ENCODE measurements at places on chromosomes 16 and 17. TPM values are rescaled to one million over a fixed set of nuclear protein-coding genes. Genes with fewer than 3 reads are reported as not detected.

DNA sequence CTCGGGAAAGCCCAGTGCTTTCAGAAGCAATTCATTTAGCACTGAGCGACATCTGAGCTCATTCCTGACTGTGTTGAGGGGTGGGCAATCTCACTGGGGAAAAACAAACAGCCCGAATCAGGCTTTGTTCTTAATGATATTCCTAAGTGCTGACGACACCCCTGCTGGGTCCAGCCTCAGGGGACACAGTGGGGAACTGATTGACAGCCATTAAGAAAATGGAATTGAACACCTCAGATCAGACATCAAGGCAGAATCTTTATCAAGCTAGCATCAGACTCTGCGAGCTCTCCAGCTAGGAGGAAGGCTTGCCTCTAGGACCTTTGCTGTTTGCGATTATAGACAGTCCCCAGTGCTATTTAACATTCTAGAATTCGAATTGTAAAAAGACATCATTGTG lies 22.5 kb upstream of the LYRM9 start:
- peak; percentile 50 for DNase-seq
- H3K4me1 ChIP-seq = peaks cover 14% of the 10 kb centered on the region
- peaks cover 92% of the 10 kb centered on the region for H3K27me3 ChIP-seq
- no peaks in the 10 kb centered on the region for H3K36me3 ChIP-seq

- DNase-seq = peak; percentile 96
- peak overlapping the region; percentile 74 for H3K4me3 ChIP-seq
- no peaks in the 10 kb centered on the region for H3K36me3 ChIP-seq
- no peaks in the 10 kb centered on the region for H3K27me3 ChIP-seq
Observed at GRCh38 chr17:78253946-78254672, 22.7 kb downstream of the TMEM235 start.

GRCh38 chr16:77944631-77945030 lies 77.7 kb upstream of the CLEC3A start:
- H3K27me3 ChIP-seq = peaks cover 8% of the 10 kb centered on the region
- H3K36me3 ChIP-seq = peaks cover 11% of the 10 kb centered on the region
- H3K27ac ChIP-seq = no peak overlapping the region
- peaks cover 9% of the 10 kb centered on the region for H3K4me1 ChIP-seq

Gene TBC1D3H
- not detected for total RNA-seq

- H3K27ac ChIP-seq = no peak overlapping the region
- peak; percentile 73 for DNase-seq
- no peak overlapping the region for H3K4me3 ChIP-seq
- no peaks in the 10 kb centered on the region for H3K36me3 ChIP-seq
- H3K27me3 ChIP-seq = no peaks in the 10 kb centered on the region
Observed at GRCh38 chr16:10981697-10982216, 37.4 kb downstream of the CLEC16A start.

Gene EME1
- 27.1 TPM for total RNA-seq

Gene PLCD3
- 55.8 TPM for total RNA-seq

Gene CKLF
- 23.9 TPM for total RNA-seq

DNA sequence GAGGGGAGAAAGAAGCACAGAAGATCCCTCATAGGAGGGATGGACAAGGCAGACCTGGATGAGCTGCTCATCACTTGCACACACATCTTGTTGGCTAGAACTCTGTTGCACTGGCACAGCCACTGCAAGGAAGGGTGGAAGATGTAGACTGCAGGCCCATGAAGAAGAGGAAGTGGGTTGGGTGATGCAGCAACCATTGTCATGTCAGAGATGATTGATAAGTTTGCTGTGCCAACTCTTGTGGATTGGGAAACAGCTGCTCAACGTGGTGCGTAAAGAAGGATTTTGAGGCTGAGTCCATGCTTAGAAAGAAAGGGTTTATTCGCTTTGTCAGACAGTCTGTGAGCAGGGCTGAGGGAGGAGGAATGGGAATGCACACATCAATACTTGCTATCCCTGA lies 161.4 kb upstream of the MPHOSPH6 start:
- no peak overlapping the region for H3K27ac ChIP-seq
- no peak for DNase-seq
- H3K4me1 ChIP-seq = peaks cover 7% of the 10 kb centered on the region
- no peaks in the 10 kb centered on the region for H3K36me3 ChIP-seq
- no peaks in the 10 kb centered on the region for H3K27me3 ChIP-seq

DNA sequence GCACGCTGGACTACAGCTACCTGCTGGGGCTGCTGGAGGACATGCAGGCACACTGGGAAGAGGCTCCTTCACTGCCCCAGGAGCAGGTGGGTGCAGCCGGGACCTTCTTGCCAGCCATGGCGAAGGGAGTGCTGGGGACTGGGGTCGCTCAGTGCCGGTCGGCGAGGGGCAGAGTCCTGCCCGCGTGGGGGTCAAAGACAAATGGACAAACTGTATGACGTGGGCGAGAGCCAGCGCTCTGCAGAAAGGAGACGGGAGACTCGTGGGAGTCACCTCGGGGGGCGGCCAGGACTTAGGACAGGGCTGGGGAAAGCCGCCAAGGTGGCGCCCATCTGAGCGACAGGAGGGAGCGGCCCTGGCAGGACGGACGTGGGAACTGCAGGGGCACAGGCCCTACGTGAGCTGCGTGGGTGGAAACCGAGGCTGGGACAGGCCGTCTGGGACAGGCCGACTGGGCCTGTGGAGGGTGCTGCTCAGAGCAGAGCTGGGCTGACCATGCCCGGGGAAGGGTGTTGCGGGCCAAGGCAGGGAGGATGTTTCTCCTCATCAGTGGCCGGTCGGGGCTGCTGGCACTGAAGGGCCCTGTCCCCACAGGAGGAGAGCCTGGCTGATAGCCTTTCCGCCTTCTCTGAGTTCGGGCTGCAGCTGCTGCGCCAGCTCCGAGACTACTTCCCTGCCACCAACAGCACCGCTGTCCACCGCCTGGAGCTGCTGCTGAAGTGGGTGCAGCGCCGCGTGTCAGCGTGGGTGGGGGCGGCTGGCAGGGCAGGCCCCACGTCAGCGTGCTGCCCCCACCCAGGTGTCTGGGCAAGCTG lies 8.0 kb downstream of the TSR3 start:
- no peaks in the 10 kb centered on the region for H3K27me3 ChIP-seq
- H3K4me1 ChIP-seq = peaks cover 4% of the 10 kb centered on the region
- peak overlapping the region; percentile 36 for H3K27ac ChIP-seq
- no peaks in the 10 kb centered on the region for H3K36me3 ChIP-seq

- no peaks in the 10 kb centered on the region for H3K27me3 ChIP-seq
- H3K36me3 ChIP-seq = 0 out of 2 replicates have a peak, but pooled peaks cover 3% of the 10 kb centered on the region
- no peaks in the 10 kb centered on the region for H3K4me1 ChIP-seq
- no peak overlapping the region for H3K4me3 ChIP-seq
Observed at GRCh38 chr17:73401911-73402310, 90.1 kb upstream of the CDC42EP4 start.

Gene WFIKKN1
- 17.3 TPM for total RNA-seq

Gene ALOX15B
- total RNA-seq = 0.73 TPM

DNA sequence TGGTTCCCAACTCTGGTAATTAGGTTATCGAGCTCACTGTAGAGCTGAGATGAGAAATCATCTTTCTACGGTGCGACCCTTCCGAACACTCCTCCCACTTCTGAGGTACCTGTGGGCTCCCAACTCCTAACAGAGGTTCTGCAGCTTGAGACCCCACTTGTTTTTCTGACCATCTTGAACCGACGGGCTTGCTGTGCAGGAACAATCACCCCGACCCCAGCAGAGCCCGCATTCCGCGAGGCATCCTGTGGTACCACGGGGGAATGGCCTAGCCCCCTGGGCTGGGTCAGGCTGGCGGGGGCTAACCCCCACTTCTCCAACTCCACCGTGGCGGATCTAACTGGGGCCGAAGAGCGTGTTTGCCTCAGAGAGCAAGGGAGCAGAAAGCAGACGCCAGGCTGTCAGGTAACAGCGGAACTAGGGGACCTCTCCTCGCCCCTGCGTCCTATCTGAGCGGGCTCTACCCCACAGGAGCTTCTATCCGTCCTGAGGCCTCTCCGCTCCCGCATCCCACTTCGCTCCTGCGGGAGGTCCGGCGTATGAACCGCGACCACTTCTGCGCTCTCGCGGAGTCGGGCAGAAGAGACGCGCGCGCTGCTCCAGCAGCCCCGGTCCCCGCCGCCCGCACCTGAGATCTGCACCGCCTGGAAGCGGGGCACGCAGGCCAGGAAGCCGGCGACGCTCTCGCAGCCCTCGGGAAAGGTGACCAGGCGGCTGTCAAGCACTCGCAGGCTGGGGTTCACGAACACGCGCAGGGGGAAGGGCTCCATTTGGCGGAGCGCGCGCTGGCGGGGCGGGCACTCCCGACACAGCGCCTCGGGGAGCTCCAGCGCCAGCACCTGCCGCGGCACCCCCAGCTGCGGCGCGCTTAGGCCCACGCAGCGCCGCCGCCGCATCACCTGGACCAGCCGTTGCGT lies 761 bp downstream of the PDF start:
- H3K4me1 ChIP-seq = peaks cover 22% of the 10 kb centered on the region
- H3K27me3 ChIP-seq = no peaks in the 10 kb centered on the region
- peak; percentile 49 for DNase-seq
- peaks cover 57% of the 10 kb centered on the region for H3K36me3 ChIP-seq

DNA sequence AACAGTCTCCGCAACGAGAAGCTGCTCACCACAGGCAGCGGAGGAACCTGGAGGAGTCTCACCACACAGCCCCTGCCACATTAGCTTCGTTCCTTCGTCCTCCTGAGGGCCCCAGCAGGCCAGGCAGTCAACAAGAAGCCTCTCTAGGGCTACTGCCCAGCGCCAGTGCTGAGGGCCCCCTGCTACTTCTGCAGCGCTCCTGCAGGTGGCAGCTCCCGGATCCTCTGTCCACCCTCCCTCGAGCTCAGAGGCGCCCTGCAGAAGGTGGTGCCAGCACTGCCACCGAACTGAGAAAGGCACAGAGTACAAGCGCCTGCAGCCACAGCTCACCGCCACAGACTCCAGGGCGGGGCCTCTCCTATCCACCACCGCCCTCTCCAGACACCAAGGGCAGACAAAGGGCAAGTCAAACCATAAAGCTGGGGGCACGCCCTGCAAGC lies 27.3 kb downstream of the KDM8 start:
- DNase-seq = peak; percentile 10
- no peak overlapping the region for H3K4me3 ChIP-seq
- H3K36me3 ChIP-seq = no peaks in the 10 kb centered on the region
- no peak overlapping the region for H3K27ac ChIP-seq

Gene LRRC46
- total RNA-seq = 0.09 TPM

DNA sequence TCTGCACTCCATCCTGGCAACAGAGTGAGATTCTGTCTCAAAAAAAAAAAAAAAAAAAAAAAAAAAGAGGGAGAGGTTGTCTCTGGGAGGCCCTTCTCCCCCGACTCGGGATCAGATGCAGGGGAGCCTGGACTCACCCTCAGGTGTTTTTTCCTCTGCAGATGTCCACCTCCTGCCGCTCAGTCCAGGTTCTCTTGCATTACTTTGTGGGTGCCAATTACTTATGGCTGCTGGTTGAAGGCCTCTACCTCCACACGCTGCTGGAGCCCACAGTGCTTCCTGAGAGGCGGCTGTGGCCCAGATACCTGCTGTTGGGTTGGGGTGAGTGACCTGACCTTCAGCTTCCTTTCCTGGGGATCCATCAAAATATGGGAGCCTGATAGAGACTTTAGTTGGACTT lies 34.1 kb downstream of the GLP2R start:
- DNase-seq = no peak
- H3K4me1 ChIP-seq = no peaks in the 10 kb centered on the region
- H3K4me3 ChIP-seq = no peak overlapping the region
- H3K27me3 ChIP-seq = no peaks in the 10 kb centered on the region

Gene RASD1
- total RNA-seq = 5.3 TPM

DNA sequence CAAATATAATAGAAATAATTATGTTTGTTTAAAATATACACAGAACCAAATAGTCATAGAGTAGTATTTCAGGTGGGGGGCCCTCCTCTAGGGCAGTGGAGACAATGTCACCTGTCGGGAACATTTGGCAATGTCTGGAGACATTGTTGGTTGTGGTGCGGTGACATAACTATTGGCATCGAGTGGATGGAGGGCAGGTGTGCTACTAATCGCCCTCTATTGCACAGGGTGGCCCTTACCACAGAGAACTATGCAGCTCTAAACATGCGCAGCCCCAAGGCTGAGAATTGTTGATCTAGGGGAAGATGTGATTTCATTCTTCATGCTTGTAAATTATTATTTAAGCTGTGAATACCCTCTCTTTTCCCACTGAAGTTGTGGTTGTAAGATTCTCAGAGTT lies 594.0 kb downstream of the WWOX start:
- no peaks in the 10 kb centered on the region for H3K4me1 ChIP-seq
- no peak for DNase-seq
- no peak overlapping the region for H3K4me3 ChIP-seq
- no peaks in the 10 kb centered on the region for H3K27me3 ChIP-seq
- no peaks in the 10 kb centered on the region for H3K36me3 ChIP-seq

- no peak overlapping the region for H3K27ac ChIP-seq
- H3K4me1 ChIP-seq = peaks cover 4% of the 10 kb centered on the region
- no peak for DNase-seq
- H3K36me3 ChIP-seq = no peaks in the 10 kb centered on the region
Observed at GRCh38 chr16:3924763-3925162, 44.2 kb upstream of the CREBBP start.

GRCh38 chr16:88945473-88945872 lies 31.5 kb downstream of the CBFA2T3 start:
- H3K27ac ChIP-seq = no peak overlapping the region
- peaks cover 10% of the 10 kb centered on the region for H3K27me3 ChIP-seq
- no peaks in the 10 kb centered on the region for H3K36me3 ChIP-seq
- H3K4me3 ChIP-seq = no peak overlapping the region

DNA sequence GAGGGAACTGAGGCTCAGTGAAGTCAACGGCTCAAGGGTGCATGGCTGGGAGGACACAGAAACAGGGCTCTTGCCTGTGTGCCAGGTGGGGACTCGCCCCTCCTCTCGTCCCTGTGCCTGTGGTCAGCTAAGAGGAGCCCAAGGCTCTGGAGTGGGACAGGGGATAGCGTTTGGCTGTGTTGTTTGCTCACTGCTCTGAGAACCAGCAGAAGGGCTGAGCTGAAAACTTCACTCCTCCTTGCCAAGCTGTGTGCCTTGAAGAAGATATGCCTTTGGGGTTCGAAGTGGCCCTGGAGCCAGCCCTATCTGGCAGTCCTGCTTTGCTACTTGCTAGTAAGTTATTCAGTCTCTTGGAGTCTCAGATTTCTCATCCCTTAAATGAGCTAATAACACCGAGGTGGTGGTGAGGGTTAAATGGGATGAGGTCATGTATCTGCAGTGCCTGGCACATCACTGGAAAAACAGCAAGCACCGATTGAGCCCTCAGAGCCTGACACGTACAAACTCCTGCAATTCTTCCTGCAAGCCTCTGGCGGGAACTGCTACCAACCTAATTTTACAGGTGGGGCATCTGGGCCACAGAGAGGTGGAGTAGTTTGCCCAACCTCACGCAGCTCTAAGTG lies 17.7 kb downstream of the FOXL1 start:
- H3K36me3 ChIP-seq = no peaks in the 10 kb centered on the region
- DNase-seq = no peak
- H3K27ac ChIP-seq = no peak overlapping the region
- no peak overlapping the region for H3K4me3 ChIP-seq
- H3K27me3 ChIP-seq = peaks cover 3% of the 10 kb centered on the region
- H3K4me1 ChIP-seq = peaks cover 4% of the 10 kb centered on the region

Gene SLC25A39
- 254 TPM for total RNA-seq

DNA sequence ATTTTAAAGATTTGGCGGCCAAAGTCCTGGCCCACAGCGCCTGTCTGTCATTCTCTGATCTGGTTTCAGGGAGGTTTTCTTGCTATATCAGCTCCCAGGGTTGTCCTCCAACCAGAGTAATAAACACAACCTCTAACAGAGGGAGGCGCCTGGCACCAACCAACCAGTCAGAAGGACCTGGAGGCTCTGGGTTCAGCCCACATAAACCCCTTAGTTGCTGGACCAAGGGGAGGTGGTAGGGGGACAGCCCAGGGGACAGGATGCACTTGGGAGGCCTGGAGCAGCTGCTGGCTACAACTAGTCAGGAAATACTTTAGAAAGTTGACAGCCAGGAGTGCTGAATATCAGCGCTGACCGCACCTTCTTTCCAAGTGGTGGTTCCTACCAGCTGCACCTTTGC lies 41.7 kb upstream of the CDRT4 start:
- H3K27ac ChIP-seq = no peak overlapping the region
- H3K4me1 ChIP-seq = no peaks in the 10 kb centered on the region
- no peaks in the 10 kb centered on the region for H3K27me3 ChIP-seq
- DNase-seq = no peak
